ENCODE measurements at places on chromosomes 11 and 22.

- no peak for DNase-seq
Measured at GRCh38 chr11:62713343-62713742, 5.9 kb downstream of the GNG3 start.

- no peak for DNase-seq
Measured at GRCh38 chr11:77371646-77372045, 70.2 kb upstream of the GDPD4 start.

DNA sequence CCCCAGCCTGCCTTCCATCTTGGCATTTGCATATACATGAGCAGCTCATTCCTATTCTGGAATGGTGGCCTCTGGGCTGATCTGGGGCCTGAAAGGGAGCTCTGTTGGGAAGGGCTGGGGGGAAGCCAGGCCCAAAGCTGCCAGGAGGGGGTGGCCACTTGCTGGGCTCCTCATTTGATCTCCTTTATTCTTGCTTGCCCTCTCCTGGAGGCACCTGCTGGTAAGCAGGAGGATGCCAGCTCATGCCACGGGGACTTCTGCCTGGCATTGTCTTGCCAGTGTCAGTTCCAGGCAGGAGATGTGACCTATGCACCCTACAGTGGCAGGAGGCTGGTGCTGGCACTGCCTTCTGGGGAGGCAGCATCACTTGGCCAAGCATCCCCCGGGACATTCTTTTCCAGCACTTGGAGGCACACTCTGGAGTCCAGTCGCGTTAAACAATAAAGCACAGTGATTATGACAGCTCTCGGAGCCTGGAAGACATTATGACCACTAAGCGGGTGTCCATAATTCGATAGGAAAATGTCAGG lies 128.3 kb downstream of the NTM start:
- DNase-seq, result no peak

- DNase-seq, result no peak
Measured at GRCh38 chr11:2273311-2273710, 2.9 kb upstream of the ASCL2 start.

- no peak for DNase-seq
Measured at GRCh38 chr11:131506348-131506747, 135.9 kb downstream of the NTM start.

DNA sequence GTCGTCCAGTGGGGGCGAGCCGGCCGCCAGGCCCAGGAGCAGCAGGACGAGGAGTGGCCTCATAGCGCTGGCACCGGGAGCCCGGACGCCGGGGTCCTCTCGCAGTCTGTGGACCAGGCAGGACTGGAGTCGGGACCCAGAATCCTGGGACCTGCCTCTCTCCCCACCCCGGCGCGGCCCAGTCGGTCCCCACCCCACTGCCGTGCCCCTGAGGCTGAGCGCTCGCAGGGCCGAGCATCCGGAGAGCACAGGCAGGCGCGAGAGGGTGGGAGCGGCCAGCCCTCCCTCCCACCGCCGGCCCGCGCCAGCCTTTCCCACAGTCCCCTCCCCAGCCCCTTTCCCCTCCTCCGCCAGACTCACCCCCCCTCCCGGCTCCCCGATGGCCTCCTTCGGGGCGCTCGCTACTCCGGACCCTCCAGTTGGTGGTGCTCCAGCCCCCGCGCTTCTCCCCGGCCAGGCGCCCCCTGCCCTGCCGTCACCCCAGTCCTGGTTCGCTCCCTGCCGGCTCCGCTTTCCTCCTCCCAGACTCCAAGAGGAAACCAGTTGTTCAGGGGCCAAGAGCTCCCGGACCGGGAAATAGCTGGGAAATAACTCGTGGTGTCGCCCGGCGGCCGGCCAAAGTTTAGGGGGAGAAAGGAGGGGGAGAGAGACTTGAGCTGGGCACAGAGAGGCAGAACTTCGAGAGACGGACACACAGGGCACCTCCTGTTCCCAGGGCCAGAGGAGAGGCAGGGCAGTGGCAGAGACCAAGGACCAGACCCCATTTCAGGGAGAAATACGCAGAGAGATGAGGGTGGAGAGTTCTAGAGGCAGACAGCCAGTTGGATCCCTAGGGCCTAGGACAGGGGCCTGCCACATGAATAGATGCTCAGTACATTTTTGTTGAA lies at the start of gene C1QTNF5:
Gene C1QTNF5, minus strand, starts transcription at position 549 of the 887 bp plus-strand sequence. Its CDS starts 486 bp downstream, at position 63.
- DNase-seq, result no peak

DNA sequence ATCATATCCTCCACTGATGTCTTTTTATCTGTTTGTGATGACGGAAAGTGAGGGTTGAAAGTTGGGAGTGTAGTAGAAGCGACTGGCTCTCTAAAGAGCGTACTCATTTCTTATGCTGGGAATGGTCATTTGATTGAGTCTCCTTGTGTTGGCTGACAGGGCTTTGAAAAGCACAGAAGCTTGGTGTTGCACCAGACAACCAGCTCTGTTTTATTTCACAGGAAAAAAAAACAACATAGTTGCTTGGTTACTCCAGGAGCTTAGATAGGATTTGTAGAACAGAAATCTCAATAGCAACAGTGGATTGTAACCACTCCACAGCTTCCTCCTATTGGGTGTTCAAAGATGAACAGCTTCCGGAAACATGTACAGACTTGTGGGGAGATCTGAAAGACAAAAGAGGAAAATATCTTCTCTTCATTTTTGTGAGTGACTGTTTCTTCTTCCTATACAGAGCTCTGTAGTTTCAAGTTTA lies 2.7 kb downstream of the RBM14 start:
- no peak for DNase-seq

- no peak for DNase-seq
Measured at GRCh38 chr11:117183724-117184349, 5.3 kb downstream of the SIDT2 start.

- no peak for DNase-seq
Measured at GRCh38 chr22:24165673-24166072, 15.6 kb upstream of the SUSD2 start.

- DNase-seq, result no peak
Measured at GRCh38 chr11:116467823-116468222, 305.0 kb downstream of the BUD13 start.

DNA sequence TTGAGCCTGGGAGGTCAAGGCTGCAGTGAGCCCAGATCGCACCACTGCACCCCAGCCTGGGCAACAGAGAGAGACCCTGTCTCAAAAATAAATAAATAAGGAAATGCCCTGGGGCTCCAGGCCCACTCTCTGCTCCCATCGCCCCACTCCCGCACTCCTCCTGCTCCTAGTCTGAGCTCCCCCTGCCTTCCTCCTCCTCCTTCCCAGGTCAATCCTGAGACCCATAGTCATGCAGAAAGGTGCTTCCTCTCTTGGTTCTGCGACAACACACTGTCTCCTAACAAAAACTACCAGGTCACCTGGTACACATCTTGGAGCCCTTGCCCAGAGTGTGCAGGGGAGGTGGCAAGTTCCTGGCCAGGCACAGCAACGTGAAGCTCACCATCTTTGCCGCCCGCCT lies 6.9 kb upstream of the APOBEC3G start:
- no peak for DNase-seq
